Mesendoderm (in vitro differentiated cells): ENCODE measurements at places on chromosomes 16 and 17.

DNA sequence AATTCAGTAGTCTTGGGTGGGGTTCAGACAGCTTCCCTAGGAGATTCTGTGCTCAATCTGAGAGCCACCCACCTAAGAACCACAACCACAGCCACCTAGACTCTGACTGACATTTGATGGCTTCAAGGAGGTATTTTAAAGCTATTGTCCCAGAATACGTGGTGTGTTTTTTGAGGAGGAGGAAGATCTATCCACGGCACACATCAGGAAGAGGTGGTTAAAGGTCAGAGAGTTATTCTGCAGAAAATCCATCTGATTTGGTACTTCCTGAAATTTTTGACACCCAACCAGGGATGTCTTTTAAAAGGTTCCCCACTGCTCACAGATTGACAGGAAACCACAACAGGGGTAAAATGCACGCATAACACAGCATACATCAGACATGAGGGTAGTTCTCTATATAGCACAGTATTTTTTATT is 25.1 kb downstream of the SMARCE1 start:
- no peak for DNase-seq

- DNase-seq = no peak
These were observed 379.7 kb upstream of the EEF2KMT start for GRCh38 chr16:5477251-5477650.

DNA sequence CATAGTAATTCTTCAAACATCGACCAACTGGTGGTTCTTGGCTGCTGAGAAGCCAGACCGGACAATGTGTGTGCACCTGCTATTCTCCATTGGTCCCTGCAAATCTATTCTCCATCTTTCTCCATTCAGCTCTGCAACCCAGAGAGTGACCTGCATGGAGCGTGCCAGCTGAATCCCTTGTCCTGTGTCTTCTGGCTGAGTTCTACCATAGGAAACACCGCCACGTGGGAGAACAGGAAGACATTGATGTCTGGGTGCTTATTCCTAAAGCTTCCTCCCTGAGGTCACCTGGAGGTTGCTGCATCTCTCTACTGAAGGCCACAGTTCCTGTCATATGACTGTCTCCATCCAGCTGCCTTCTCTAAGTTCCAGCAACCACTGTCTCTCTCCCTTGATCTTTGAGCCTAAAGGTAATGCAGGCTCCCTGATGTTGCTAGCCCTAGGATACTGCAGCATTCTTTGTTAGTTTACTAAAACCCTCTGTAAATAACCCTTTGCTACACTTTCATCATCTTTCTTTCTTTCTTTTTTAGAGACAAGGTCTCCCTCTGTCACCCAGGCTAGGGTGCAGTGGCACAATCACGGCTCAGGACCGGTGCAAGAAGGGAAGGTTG is 10.6 kb upstream of the SMG1 start:
- no peak for DNase-seq

- DNase-seq = no peak
These were observed 31.8 kb upstream of the TENT4B start for GRCh38 chr16:50121278-50121677.

DNA sequence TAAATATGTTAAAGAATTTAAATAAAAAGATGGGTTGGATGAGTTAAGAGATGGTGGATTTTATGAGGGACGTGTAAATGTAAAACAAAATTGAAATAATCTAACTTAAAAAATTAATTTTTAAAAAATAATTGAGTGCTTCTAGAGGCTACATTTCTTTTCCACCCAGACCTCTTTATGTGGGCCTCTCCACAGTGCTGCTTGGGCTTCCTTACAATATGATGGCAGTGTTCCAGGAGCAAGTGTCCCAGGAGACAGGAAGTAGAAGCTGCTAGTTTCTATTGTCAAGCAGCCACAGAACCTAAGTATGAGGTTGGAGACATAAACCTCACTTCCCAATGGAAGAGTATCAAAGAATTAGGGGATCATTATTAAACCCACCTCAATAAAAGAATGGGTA is 205.7 kb upstream of the CPHXL start:
- no peak for DNase-seq

- no peak for DNase-seq
These were observed 87.8 kb downstream of the CRISPLD2 start for GRCh38 chr16:84907575-84907974.

DNA sequence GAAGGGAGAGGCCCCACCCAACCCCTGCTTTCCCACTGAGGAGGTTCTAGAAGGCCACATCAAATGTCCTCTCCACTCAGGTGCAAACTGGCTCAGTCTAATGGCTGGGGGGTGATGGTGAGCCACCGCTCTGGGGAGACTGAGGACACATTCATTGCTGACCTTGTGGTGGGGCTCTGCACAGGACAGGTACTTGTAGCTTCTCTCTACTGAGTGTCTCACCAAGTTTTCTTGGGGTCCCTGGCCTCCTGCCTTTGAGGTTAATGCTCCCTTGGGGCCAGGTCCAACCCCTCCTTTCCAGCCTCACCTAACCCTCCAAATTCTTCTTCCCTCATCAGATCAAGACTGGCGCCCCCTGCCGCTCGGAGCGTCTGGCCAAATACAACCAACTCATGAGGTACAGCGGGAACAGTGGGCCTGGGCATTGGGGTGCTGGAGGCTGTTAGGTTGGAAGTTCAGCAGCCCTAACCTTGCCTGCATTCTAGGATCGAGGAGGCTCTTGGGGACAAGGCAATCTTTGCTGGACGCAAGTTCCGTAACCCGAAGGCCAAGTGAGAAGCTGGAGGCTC is 5.7 kb downstream of the ENO3 start:
- DNase-seq = peak; percentile 58

DNA sequence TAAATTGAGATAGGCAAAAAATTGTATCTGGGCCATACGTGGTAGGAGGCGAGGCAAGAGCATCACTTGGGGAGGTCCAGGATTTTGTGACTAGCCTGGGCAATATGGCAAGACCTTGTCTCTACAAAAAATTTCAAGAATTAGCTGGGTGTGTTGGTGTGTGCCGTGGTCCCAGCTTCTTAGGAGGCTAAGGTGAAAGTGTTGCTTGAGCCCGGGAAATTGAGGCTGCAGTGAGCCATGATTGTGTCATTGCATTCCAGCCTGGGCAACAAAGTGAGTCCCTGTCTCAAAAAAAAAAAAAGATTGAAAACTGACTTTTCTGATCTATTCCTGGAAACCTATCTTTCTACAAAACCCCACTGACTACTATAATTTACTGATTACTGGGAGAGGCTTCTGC is 26.7 kb downstream of the CDK12 start:
- peak; percentile 3 for DNase-seq

- DNase-seq = no peak
These were observed 1.6 kb downstream of the RIPOR1 start for GRCh38 chr16:67530013-67530939.

DNA sequence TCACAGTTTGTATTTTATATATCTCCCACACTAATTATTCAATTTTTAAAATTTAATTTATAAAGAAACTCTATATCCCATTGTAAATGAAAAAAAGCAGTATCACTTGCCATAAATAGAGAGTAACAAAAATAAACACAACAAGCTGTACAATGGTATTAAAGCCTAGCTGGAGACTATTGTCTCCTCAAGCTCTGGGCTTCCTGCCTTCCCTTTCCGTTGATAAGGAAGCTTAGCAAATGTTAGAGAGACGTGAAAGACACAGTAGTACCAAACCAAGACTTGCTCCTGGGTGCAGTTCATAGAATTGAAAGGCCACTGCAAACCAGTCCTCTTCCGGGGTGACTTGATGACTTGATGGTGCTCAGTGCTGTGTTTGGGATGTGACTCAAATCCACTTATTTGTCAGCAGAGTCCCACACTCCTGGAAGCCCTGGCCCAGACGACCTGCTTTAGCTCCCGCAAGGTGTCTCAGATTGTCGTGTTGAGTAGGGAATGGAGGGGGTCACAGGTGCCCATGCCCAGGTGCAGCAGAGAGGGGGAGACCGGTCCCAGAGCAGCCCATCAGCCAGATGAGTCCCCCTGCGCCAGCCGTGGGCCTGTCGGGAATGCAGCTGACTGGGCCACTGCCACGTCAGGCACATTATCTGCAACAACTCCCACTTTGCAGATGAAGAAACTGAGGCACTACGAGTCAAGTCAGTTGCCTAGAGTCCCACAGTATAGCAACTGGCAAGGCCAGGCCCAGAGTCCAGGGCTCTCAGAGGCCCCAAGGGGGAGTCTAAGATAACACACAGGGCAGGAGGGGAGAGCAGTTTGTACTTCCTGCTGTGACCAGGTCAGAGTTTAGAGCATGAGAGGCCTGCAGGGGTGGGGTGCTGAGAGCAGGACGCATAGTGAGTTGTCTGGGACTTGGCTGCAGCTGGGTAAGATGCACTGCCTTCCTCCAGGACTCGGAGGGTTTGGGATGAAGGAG is 40.5 kb downstream of the PSME3IP1 start:
- no peak for DNase-seq

GRCh38 chr17:45581860-45582259 is 91.3 kb upstream of the PLEKHM1 start:
- no peak for DNase-seq

- no peak for DNase-seq
These were observed 25.5 kb upstream of the LRRC75A start for GRCh38 chr17:16517477-16517876.
